ENCODE measurements at places on chromosomes 13 and 19.

DNA sequence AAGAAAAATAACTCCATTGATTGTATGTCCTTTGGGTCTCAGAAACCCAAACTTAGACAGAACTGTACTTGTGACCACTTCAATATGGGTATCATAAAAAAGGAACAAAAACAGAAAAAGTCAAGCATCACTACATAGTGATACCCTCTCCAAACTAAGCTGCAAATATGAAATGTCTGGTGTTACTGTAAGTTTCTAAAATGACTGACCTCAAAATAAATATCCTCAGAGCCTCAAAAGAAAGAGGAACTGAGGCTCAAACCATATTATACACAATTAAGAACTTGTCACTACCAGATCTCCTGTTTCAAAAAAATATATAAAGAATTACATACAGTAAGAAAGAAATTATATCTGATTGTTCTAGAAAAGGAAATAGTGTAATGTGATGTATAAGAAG lies 787.9 kb upstream of the KLHL1 start:
- no peak for DNase-seq

GRCh38 chr13:113534236-113534860 lies 43.8 kb upstream of the DCUN1D2 start:
- no peak for DNase-seq

GRCh38 chr13:20769091-20769490 lies 4.7 kb downstream of the EEF1AKMT1 start:
- DNase-seq: no peak

- no peak for DNase-seq
Measured at GRCh38 chr13:26541678-26542568, 15.6 kb upstream of the WASF3 start.

DNA sequence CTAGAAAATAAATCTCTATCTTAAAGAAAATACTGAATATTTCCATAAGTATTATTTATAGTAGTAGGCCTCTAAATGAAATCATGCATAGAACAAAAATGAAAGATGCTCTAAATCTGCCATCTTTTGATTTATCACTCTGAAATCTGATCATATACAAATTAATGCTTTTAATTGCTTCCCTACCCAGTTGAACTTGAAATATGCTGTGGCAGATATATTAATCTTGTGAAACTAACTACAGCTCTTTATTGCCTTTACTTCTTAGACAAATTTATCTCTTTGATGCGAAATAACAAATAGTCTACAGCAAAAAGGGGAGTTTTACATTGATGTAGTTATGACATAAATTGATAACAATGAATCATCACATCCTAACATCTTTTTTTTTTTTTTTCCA lies 510.7 kb upstream of the SLITRK6 start:
- DNase-seq: no peak

- DNase-seq: peak; percentile 2
Measured at GRCh38 chr13:113209759-113210421, 477 bp downstream of the CUL4A start.

DNA sequence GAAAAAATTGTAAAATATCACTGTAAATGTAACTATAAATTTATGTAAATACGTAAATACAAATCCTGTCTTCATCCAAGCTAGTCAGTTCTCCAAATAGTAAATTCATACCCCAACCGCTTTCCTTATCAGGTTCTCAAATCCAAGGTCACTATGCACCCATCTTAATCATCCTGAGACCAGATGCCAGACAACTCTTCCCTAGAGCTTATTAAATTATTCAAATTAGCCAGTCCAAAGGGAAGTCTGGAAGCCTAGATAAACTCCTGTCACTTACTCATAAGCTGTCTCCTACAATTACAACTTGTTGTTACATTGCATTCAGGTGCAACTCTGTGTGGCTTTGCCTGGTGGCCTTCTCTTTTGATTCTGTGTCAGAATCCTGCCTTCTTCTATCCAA lies 836.1 kb upstream of the PCDH20 start:
- no peak for DNase-seq

GRCh38 chr19:3365836-3366752 lies at the start of gene NFIC:
TSS of gene NFIC (plus strand) at chr19:3366583. CDS start at chr19:3366637, 54 bp downstream.
- no peak for DNase-seq

- DNase-seq: no peak
Measured at GRCh38 chr13:107413005-107413404, 802.3 kb downstream of the LIG4 start.

DNA sequence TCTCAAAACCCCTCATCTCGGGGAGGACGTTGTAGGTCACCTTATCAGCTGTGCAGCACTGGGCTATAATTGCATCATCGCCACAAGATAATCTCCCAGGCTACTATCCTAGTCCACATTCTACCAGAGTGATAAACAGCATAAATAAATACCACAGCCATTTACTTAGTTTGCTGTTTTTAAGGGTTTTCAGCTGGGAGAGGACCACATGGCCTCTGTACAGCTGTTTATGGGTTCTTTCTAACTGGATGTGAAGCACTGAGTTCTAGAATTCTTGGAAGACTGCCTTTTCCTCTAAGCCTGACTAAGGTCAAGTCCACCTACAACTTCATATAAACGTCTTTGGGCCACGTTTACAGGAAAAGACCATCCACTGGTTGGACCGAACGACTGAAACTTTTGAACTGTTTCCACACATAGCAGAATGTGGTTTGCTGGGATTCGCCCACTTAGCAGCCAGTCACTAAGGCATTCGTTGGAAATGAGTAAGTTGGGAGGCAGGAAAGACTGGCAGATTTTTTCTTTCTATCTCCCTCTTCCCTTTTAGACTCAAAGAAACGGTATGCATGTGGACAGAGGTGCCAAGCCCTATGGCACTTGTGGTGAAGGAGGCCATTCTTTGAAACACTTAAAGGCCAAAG lies 752.5 kb upstream of the SGCG start:
- no peak for DNase-seq

DNA sequence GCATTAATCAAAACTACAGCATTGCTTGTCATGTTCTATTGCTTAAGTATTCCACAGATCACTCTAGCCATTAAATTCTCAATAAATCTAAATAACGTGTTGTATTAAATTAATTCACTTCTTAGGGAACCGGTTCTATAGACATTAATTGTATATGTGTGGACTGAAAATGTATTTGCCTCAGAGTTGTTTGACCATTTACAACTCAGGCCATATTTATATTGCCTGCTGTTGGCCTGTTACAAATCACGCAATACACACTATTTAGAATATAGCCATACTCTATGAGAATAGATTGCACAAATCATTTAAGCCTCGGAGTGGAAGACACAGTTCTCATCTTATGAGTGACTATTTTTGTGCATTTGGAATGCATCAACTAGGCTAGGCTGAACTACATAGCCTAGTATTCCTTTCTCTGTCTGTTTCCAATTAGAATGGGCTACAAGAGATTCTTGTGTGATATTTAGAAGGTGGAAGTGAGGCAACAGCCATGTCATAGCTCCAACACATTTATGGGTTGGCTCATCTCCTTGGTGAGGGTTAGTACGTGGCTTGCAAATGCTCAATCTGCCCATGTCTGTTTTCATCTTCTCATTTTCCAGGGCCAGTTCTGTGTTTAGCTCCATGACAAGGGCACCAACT lies 1116.1 kb downstream of the PCDH9 start:
- DNase-seq: no peak

GRCh38 chr13:80131204-80131603 lies 209.7 kb downstream of the SPRY2 start:
- DNase-seq: no peak

DNA sequence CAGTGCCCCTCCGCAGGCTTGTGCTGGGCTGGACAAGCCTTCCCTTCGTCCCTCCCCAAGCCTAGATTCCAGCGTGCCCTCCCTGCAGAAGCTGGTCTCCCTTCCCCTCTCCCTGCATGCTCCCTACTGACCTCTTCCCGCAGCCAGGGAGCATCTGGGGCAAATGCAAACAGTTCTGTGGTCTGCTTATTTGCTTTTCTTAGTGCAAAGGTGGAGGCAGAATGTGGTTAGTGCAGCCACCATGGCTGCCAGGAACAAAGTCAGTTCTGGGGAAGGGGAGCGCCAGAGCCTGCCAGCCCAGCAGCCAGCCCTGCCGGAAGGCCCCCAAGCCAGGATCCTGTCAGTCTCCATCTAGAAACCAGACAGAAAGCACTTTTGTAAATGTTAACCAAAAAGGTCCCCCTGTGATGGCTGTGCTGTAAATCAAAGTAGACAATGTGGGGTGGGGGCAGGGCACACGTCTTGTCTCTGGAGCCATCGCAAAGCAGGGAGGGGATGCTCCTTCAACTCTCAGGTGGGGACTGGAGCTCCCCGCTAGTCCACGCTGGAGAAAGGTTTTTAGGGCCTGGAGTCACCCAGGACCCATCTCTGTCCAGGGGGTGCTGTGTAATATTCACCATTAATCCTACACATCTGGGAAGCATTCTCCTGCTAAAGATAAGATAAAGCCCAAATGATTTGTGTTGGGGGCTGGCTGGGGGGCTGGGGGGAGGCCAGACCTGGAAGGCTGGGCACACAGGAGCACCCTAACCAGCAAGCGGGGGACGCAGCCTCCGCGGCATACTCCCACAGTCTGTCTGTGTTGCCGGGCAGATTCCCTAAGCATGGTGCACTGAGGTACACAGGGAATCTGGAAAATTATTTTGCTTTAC lies 30.9 kb downstream of the SERP2 start:
- no peak for DNase-seq

DNA sequence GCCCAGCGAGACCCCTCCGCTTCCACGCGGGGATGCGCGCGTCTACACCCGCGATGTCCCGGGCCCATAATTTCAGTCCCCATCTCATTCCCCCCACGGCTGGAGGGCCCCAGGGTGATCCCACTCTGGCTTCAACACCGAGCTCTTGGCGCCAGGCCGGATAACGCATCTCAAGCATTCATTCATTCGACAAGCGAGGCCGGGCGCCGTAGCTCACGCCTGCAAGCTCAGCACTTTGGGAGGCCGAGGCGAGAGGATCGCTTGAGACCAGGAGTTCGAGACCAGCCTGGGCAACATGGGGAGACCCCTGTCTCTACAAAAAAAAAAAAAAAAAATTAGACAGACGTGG lies 5.9 kb downstream of the ANGPTL6 start:
- DNase-seq: no peak

DNA sequence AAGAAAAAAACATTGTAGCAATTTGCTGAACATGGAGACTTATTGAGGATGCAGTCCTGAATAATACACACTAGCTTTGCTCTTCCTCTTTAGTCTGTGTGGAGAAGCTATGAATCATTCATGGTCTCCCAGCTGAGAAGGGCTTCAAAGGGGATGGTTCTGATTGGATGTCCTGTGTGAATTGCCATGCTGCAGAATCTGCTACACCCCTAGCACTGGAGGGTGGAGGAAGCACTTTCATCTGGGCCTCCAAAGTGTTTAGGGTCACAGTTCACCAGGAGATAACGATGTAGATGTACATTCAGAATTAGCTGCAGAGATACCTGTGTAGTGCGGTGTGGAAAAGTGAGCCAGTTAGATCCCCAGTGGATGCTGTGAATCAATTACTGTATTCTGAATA lies 321.1 kb upstream of the EDNRB start:
- no peak for DNase-seq

GRCh38 chr19:15098460-15098859 lies 8.7 kb upstream of the SYDE1 start:
- DNase-seq: no peak

DNA sequence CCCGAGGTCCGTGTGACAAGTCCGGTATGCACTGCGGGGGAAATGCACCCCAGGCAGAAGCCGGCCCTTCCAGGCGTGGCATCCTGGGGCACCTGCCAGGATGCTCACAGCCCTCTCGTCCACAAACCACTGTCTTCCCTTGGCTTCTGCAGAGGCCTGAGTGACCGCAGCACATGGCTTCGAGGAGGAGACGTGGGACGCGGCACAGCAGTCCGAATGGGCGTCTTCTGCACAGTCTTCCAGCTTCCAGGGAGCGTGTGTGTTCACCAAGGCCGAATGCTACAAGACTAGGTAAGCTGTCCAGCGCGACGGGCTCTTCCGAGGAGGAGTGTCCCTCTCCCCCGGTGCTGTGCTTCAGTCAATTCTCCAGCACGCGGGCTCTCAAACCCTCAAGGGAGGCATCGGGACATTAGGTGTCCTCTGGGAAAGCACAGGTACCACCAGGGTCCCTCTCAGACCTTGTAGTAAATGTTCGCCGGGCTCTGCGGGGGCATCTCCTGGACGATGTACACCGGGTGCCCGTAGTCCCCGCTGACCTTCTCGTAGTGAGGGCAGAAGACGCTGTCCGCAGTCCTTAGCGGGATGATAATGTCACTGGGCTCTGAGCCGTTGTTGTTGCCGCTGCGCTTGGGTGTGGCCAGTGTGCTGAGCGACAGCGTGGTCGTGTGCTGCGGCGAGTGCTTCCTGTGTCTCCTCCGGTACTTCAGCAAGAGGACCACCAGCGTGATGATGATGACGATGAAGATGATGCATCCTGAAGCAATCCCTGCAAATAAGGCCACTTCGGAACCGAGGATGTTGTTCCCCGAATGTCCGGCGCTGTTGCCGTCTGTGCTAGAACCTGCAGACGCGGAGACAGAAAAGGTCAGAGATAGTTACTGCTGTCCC lies 42.6 kb downstream of the EFNB2 start:
- no peak for DNase-seq

DNA sequence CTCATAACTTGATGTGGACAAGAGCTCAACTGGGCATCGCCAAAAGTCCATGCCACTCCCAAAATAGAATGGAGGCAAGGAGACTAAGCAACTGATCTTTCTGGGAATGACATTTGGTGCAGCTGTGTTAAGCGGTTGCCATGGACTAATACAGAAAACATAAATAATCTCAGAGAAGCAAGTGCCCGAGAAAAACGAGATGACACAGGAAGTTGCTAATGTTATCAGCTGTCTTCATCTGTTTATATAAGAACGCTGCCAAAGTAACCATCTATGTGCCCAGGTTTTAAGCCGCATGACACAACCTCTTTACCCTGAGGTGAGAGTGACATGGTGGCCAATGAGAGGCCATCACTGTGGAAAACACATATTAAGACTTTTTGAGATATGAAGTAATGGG lies 54.9 kb upstream of the SACS start:
- DNase-seq: no peak

DNA sequence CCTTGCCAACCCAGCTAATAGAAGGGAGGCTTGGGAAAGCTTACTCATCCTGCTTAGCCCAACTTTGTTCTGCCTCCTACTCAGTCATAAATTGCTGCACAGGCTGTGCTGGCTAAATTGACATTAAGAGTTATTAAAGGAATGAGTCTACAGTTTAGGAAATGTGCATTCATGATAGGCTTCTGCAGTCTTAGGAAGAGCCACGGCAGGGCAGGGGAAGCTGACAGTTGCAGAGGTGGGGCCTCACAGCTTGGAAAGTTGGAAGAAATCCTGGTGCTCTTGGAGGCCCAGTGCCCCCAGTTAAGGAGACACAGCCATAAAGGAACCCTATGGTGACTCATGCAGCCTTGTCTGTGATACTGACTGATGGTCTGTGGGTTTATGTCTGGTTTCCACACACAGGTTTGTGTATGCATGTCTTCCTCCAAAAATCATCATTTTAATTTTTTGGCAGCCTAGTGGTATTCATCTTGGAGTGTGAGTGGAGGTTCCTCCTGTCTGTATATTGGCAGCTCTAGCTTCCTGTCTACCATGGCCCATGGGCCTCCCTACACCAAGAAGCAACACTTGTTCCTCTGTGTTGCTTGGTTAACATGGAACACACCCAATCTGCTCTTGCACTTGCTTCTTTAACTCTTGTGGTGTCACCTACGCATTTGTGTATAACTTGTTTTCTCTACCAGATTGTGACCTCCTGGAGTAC lies 135.0 kb upstream of the KL start:
- DNase-seq: no peak

All from NCI-H1417 treated with DMSO at 0.1 percent for 48 hours (cell line).